CD4-positive, alpha-beta T cell treated with Interleukin-6 at 100 ng/mL for 8 hours (primary cell): ENCODE measurements at places on chromosomes 5 and 9.
A peak's percentile ranks its signal among the peaks of the same experiment; 100 is the strongest.

GRCh38 chr5:149913436-149914419 lies 30.9 kb downstream of the PDE6A start:
- no peak for DNase-seq

- no peak for DNase-seq
Measured at GRCh38 chr9:113664181-113664875, 200.8 kb downstream of the RGS3 start.

DNA sequence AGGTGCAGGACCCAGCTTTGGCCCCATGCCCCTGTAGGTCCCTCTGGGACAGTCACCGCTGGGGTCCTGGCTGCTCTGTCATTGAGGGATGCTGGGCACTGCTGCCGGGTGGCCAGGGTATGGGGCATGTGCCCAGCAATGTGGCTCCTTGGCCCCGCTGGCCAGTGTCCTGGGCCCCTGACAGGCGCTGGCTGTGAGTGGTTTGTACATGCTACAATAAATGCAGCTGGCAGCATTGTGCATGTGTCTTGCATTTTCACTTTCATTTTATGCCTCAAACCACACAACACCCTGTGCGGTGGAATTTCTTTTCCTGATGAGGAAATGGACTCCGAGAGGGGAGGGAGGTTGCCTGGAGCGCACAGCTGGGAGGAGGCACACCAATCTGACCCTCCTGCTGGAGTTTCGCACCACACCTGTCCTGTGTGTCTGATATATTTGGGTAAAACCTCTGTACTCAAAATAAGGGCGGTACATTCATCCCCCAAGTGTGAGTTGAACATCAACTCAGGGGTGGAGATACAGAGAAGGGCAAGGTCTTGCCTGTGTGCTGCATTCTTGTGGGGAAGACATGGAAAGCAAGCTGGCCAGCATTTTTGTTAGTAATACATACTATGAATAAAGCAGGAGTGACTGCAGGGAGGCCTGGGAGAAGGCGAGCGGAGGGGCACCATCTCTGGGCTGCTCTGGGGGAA lies 11.7 kb downstream of the TSPAN17 start:
- DNase-seq: peak; percentile 33

DNA sequence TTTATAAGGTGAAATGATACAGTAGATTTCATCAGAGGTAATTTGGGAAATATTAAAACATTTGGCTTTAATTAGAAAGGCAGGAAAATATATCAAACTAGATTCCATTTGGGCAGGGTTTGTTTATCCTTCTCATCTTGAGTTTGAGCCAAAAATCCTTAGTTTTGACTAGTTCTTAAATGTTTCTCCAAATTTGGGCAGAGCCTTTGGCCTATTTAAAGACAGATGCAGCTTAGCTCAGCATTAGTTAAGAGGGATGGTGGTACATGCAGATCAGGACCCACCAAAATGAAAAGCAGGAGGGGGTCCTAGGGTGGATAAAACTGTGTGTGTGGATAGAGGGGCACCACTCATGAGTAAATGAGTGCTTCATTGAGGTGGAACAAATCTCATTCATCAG lies 20.3 kb upstream of the ARRDC3 start:
- DNase-seq: no peak

GRCh38 chr5:168978015-168978414 lies 322.9 kb downstream of the SLIT3 start:
- DNase-seq: no peak

DNA sequence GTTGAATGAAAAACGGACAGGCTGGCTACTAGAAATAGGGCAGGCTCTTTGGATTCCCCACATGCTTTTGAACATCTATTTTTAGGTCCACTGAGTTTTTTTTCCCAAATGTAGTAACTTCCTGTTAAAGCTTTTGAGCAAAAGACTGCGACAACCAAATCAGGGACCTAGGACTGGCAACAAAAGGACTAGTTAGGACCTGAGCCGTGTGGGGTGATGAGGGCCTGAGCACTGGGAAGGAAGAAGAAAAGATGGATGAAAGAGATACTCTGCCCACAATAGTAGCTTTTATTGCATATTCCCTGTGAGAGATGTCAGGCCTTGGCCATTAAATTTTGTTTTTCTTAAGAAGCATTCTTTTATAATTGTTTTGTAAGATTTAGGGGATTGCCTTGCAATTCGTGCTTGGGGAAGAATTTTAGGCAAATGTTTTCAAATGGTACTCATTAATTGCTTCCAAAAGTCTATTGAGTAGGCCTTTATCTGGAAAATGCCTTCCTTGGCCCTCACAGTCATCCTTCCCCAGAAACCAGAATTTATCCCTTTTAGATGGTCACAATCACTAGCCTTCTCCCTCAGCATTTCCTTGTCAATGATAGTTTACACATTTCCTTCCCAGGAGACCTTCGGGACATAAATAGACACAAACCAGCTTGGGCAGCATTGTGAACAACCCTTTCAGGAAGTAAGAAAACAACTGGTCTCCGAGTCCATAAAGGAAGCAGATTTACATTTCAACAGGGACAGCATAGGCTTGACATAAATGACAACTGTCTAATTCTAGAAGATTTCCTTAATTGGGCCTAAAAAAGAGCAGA lies 166.5 kb downstream of the RMI1 start:
- DNase-seq: no peak

- DNase-seq: no peak
Measured at GRCh38 chr9:113545068-113545467, 81.5 kb downstream of the RGS3 start.

- DNase-seq: no peak
Measured at GRCh38 chr9:2966565-2967300, 122.8 kb upstream of the PUM3 start.

GRCh38 chr5:25405850-25406249 lies 761.1 kb upstream of the CDH10 start:
- no peak for DNase-seq

DNA sequence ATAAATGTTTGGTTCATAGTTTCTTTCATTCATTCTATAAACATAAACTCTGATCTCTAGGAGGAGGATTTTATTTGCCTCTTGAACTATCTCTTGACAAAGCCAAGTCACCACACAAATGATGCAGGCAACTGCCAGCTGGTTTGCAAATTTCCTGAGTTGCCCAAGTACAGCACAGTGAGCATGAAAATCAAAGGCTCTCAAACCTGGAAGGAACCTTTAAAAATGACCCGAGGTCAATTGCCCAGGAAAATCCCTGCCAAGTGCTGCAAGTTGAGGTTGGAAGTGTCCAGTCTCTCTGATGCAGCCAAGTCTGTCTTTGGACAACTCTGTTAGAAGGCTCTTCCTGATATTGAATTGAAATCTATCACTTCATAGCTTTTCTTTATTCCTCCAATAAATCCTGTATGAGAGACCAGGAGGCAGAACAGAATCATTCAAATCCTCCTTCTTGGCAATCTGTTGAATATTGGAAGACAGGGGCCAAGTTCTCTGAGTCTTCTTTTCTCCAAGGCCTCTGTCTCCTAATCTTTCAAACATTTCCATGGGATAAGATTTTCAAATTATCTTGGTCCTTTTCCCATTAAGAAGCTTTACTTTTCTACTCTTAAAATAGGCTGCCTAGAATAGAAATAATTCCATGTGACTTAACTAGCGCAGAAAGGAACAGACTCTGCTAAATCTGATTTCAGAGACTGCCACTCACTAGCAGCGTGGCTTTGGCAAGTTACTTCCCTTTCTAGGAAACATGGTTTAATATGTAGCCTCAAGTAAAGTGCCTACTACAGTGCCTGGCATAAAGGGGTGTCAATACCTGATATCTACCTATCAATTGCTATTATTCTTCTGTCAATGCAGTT lies 159.2 kb downstream of the SNX18 start:
- DNase-seq: no peak

DNA sequence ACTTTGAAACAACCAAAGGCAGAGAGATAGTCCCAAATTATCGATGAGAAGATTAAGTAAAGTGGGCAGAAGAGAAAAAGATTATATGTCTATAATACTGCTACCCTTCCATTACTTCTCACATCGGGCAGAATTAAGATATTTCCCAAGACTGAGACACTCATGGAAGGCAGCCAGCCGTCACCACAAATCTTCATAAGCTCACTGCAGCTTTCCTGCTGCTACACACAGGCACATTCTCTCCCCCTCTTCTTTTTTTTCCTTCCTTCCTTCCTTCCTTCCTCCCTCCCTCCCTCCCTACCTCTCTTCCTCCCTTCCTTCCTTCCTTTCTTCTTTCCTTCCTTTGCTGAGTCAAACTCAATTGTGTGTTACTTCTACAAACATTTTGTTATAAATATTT lies 58.7 kb upstream of the SPATA31C2 start:
- DNase-seq: no peak

- no peak for DNase-seq
Measured at GRCh38 chr9:130194378-130194932, 22.3 kb downstream of the NCS1 start.

GRCh38 chr5:126359884-126360283 lies 63.3 kb upstream of the GRAMD2B start:
- no peak for DNase-seq
